Activated CD4-positive, alpha-beta T cell treated with anti-CD3 and anti-CD28 coated beads, Interleukin-2, amount 50 U/mL, for 4 hours (primary cell): ENCODE measurements at places on chromosomes 6 and 20.
A peak's percentile ranks its signal among the peaks of the same experiment; 100 is the strongest.

- DNase-seq, result no peak
Observed at GRCh38 chr6:39876111-39876510, 58.2 kb downstream of the MOCS1 start.

DNA sequence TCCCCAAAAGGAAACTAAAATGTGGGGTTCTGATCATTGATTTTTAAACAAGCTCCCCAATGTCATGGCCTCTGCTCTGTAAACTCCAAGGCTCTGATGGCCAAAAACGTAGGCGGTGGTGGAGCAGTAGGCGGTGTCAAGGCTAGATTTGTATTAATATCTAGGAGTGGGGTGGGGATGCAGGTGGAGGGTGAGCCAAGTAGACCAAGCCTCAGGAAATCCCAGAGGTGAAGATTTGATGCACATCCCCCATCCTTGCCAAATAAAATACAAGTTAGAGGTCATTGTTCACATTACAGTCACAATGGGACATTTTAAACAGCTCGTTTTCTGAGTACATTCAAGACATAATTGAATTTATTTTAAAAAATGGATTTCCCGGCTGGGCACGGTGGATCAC is 30.9 kb upstream of the TBC1D7 start:
- DNase-seq, result no peak

DNA sequence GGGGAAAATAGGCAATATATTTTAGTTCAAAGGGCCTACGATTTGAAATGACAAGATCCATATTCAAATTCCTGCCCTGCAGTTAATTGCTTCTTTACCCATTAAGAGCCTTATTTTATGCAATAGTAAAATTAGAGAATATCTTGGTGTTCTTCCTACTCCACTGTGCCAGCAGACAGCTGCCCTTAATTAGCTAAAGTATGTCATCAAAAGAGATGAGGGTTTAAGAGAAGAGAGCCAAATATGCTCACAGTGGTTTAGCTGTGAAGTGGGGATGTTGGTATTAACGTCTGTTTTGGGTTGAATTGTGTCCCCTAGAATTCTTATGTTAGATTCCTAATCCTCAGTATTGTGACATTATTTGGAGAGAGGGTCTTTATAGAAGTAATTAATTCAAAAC is 148.1 kb downstream of the MOXD1 start:
- DNase-seq, result no peak

GRCh38 chr20:23870461-23870860 is 9.1 kb downstream of the CST5 start:
- no peak for DNase-seq

DNA sequence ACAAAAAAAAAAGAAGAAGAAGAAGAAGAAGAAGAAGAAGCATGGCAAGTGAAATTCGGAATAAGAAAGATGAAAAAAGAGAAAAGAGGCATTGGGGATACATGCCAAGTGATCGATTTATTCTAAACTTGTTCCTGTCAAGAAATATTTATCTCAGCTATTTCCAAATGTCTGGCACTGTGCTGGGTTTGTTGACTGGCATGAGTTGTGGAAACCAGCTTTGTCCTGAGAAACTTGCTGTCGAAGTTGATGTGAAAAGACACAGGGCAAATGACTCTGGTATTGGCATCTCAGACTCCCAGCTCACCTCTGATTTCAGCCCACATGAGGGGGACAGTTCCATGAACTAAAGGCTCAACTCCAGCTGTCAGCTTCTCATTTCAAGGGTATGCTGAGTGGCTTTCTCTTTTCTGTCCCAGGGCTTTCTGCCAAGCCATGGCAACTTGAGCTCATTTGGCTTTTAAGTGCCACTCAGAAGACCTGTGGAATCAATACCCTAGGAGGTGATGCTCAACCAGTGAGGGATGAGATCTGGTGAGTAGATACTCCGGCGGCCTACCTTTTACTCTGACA is 253.3 kb upstream of the JAG1 start:
- no peak for DNase-seq

- no peak for DNase-seq
Observed at GRCh38 chr6:88013015-88013414, 34.6 kb upstream of the SPACA1 start.

GRCh38 chr6:146123616-146124015 is 94.8 kb downstream of the GRM1 start:
- DNase-seq, result no peak

- DNase-seq, result no peak
Observed at GRCh38 chr20:20836836-20837235, 124.4 kb upstream of the RALGAPA2 start.

- DNase-seq, result no peak
Observed at GRCh38 chr6:94376876-94377275, 957.5 kb upstream of the EPHA7 start.

GRCh38 chr6:76694795-76695194 is 622.3 kb upstream of the IMPG1 start:
- DNase-seq, result no peak

DNA sequence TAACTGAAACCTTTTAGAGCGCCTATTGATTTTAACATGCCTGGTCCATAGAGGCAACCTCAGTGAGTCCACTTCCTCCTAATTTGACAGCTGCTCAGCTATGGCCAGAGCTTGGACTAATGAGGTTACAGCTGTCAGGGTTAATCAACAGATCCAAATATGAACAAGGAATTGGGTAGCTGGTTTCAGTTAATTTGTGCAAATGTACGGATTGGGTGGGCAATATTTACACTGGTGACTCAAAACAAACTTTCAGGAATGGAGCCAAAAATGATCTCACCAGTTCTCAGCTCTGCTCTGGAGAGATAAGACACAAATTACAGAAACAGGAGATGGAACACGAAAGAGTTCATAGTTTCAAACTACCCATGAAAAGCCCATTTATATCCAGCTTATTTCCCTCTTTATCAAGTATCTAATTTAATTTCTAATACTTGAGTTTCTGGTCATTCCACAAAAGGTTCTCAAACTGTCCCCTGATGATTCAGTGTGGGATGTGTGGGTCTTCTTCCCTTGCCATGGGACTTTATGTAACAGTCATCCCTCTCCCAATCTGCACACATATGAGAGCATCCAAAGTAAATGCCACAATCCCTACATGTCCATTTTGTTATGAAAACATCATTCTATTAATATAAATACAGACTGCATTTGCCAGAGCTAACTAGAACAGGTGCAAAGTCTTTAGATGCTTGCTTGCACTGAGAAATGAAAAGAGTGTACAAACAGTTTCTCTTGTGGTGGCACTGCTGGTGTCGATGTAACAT is 149.9 kb downstream of the RPS12 start:
- no peak for DNase-seq

- DNase-seq, result peak; percentile 41
Observed at GRCh38 chr20:59149678-59150504, 13.7 kb upstream of the ZNF831 start.

DNA sequence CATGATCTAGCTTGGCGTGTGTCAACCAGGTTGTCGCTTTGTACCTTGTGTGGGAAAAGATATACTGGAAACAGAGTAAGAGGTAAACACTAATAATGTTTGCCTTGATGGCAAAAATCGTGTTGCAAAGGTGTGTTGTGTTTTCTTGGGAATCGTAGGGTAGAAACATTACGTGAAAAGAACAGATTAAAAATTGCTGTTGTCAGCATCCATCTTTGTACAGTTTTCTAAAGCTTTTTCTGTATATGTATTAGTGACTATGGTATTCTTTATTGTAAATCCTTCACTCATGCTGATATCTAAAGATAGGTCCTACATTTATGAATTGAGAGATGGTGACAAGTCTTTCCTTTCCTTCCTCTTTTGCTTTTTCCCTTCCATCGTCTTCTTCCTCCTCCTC is 116.9 kb downstream of the RPS12 start:
- DNase-seq, result no peak

- DNase-seq, result no peak
Observed at GRCh38 chr6:120451508-120451907, 882.8 kb downstream of the TBC1D32 start.

GRCh38 chr6:16700202-16700915 is 60.9 kb downstream of the ATXN1 start:
- DNase-seq, result no peak
